ENCODE measurements at places on chromosomes 7 and 10.
A peak's percentile ranks its signal among the peaks of the same experiment; 100 is the strongest.

- DNase-seq = no peak
Measured at GRCh38 chr7:116380025-116380424, 119.5 kb upstream of the CAV2 start.

- DNase-seq = no peak
Measured at GRCh38 chr10:11351801-11352200, 259.6 kb downstream of the USP6NL start.

- DNase-seq = no peak
Measured at GRCh38 chr10:124935946-124936345, 6.0 kb upstream of the ZRANB1 start.

GRCh38 chr7:15685358-15686294 lies 857 bp downstream of the MEOX2 start:
- DNase-seq = no peak

DNA sequence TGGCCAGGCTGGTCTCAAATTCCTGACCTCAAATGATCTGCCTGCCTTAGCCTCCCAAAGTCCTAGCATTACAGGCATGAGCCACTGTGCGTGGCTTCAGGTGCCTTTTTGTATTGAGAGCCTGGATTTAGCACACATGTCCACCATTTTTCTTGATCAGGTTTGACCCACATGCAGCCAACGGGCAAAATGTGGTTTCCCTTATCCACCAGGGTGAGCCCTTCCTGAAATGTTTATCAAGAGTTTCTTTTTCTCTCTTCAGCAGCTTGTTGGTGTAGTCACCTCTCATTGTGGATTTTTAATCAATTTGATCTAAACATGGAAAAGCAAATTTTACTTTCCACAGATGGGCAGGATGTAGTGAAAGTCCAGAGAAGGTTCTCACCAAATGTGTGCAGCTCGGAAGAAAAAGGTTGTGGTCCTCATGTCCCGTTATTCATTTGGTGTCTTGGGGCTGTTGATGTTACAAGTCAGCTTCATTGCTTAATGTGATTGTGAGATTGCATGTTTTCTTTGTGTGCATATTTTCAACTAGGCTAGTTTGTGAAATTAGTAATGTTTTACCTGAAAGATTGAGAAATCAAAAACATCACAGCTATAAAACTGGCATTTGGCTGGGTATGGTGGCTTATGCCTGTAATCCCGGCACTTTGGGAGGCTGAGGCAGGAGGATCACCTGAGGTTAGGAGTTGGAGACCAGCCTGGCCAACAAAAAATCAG lies 28.9 kb downstream of the GUSB start:
- no peak for DNase-seq

- DNase-seq = no peak
Measured at GRCh38 chr7:142158736-142159496, 47.4 kb downstream of the MGAM2 start.

- no peak for DNase-seq
Measured at GRCh38 chr7:28607855-28608193, 195.5 kb downstream of the CREB5 start.

GRCh38 chr10:24382979-24383663 lies 174.2 kb downstream of the KIAA1217 start:
- no peak for DNase-seq

- DNase-seq = no peak
Measured at GRCh38 chr10:1100691-1101368, 44.6 kb downstream of the WDR37 start.

DNA sequence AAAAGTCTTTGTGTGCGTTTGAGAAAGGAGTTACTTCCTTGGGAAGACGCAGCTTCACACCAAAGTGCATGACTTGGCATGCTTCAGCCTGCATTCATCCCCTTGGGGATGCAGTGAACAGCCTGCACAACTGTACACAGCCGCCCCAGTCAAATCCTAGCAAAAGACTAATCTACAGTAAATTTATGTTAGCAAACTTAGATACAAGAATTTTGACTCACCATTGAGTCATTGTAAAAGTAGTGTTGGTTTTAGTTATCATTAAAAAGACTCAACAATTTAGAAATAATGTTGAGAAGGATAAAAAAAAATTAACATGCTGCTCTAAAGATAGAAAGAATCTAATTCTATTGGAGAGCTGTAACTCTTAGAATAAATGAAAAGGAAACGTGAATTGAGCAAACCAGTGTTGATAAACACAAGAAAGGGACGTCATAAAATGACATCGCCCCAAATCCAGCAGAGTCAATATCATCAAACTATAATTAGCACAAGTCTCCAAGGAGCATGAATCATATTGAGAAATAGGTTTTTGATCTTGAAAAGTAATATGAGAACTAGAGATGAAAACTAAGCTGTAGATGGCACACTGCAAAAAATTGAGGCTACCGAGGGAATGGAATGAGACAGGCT lies 11.9 kb upstream of the OPTN start:
- no peak for DNase-seq

- DNase-seq = no peak
Measured at GRCh38 chr10:70493660-70494234, 15.2 kb downstream of the PALD1 start.

GRCh38 chr7:155299535-155300202 lies 2.0 kb downstream of the INSIG1 start:
- no peak for DNase-seq

- no peak for DNase-seq
Measured at GRCh38 chr10:3636356-3637181, 148.4 kb downstream of the KLF6 start.

GRCh38 chr7:5450549-5451327 lies 27.1 kb upstream of the TNRC18 start:
- peak; percentile 11 for DNase-seq

DNA sequence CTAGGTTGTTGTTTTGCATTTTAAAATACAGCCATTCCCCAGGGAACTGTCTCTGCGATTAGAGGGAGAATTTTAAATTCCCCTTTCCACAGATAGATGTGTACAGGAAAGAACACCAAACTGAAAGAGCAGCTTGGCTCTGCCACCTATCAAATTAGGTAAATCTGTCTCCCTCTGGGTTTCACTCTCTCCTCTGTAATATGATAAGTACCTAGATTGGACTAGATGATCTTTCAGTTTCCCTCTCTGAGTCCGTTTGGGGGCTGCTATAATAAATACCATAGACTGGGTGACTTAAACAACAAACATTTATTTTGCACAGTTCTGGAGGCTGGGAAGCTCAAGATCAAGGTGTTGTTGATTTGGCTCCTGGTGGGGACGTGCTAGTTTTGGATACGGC lies 186.0 kb downstream of the KIF20B start:
- DNase-seq = no peak

DNA sequence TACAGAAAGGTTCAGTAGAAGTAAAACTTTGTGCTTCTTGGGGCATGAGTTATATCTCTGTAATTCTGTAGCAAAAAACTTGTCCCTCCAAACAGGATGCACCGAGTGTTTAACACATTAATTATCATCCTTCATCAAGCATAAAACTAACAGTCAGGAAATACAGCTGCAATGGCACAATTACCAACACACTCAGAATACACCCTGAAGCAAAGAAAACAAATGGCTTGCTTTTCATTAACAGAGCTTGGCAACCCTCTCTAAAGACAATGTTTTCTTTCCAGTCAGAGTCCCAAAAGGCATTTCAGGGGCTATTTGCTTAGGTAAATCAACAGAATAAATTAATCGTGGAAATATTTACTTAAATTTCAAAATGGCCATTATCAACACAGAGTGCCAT lies 107.7 kb downstream of the ICA1 start:
- no peak for DNase-seq

DNA sequence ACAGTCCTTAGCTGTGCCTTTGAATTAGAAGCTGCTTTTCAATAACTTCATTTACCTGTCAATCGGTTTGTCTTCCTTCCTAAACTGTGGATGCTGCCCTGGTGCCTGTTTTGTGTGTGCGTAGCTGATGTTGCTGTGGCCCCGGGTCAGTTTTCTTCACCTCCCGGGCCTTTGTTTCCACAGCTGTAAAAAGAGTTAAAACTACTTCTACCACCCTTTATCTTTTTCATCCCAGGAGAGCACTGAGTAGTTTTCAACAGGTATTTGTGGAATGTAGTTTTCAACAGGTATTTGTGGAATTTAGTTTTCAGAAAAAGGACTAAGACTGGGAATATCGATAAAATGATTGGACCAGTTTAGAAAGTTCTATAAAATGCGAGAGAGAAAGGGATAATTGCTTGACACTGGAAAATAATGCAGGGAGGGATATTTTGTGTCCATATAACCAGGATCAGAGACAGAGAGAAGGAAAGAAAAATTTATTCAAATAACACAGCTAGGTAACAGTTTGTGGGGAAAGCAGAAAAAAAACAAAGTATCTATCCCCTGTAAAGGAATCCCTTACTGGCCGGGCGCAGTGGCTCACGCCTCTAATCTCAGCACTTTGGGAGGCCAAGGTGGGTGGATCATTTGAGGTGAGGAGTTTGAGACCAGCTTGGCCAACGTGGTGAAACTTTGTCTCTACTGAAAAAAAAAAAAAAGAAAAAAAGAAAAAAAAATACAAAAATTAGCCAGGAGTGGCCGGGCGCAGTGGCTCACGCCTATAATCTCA lies 15.9 kb upstream of the IGF2BP3 start:
- DNase-seq = no peak

DNA sequence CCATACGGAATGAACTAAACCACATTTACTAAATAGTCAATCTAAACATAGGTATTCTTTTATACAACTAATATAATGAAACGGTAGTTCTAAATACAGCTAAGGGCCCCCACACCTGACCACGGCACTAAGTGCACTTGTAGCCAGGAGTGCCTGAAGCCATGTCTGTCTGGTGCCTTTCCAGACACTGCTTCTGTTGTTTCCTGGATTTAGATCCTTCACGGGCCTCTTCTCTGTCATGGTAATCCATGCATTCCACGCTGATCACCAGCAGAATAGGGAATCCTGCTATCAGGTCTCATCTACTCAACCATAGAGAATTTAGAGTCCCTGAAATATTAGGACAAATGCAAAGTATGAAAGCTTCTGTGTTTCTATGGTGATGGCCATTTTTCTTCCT lies 37.8 kb downstream of the OSBPL3 start:
- no peak for DNase-seq

GRCh38 chr10:128633864-128634540 lies 507.8 kb upstream of the MKI67 start:
- DNase-seq = no peak

- DNase-seq = no peak
Measured at GRCh38 chr7:82428186-82428961, 15.2 kb downstream of the CACNA2D1 start.

GRCh38 chr10:61937631-61938351 lies 36.3 kb downstream of the ARID5B start:
- no peak for DNase-seq

- no peak for DNase-seq
Measured at GRCh38 chr7:18861514-18862118, 255.8 kb downstream of the TWIST1 start.

DNA sequence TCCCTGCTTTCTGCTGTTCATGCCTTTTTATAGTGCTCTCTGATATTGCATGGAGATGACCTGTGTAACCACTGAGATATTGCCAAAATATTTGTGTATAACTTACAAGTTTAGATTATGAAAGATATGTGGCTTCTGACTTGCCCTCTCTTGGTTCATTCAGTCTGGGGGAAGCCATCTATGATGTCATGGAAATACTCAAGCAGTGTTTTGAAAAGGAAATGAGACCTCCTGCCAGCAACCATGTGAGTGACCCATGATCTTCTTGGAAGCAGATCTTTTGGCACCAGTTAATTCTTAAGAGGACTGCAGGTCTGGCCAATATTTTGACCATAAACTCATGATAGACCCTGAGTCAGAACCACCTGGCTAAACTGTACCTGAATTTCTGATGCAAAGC lies 183.0 kb downstream of the THSD7A start:
- no peak for DNase-seq

DNA sequence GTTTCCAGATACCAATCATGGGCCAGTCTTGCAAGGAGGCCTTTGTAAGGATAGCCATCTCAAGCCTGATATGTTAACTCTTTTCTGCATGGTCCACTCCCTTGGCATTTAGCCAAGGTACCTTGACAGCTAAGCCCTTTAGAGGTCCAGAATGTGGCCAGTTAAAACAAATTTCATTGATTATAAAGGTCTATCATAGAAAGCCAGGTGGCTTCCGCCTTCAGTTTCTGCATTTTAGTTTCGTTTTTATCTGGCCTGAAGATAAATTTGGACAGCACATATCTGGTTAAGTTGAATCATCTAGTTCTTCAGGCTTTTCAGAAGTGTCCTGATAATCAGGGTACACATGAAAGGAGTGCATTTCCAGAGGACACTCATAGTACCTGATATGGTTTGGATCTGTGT lies 30.7 kb downstream of the ANKIB1 start:
- no peak for DNase-seq

DNA sequence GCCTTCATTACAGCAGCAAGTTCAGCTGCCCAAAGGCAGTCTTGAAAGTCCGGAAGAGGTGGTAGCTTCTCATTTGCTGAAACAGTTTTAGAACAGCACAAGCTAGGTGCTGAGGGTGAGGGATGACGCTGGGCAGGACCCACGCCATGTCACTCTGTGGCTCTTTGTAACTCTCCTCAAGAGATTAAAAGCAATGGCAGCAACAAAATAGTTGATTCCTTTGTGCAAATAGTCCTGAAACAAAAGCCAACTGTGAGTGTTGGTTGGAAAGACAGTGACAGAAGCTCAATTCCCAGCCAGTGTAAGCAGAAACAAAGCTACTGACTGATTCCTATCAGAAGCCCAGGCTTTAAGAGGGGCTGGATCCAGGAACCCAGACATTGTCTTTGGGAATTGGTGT lies 47.6 kb upstream of the AQP1 start:
- no peak for DNase-seq
